ENCODE measurements at places on chromosomes 13 and 19.

DNA sequence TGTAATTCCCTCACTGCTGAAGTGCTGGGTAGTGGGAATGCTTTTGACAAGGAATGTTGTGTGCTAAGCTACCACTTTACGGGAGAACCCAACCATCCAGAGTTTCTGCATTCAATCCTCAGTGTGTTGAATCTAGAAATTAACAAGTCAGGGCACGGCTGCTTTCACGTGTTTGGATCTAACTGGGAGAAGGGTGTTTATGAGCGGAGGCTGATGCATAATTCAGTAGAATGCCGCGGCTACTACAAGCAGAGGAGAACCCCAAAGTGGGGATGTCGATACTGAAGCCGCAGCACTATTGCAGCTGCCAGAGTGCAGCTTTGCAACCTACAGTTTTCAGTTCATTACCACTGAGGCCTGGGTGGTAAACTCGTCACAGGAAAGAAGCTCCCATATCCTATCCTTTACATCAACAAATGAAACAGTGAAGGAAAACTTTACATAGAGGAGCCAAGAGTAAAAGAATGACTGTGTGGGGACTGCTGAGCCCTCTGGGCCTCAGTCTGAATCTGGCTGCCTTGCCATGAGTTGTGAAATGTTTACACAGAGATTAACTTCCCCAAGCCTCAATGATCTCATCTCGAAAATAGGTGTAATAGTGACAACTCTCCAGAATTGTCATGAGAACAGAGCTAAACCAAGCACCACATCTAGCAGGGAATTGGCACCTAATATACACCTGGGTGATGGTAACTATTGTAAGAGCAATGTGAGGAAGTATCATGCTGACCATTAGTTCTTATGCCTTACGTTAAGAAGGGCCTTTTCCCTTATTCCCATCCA, 531.7 kb downstream of the MYO16 start:
- DNase-seq = no peak

GRCh38 chr19:7417671-7418324, 69.1 kb downstream of the ARHGEF18 start:
- no peak for DNase-seq

GRCh38 chr19:40397568-40397906, 7.6 kb upstream of the HIPK4 start:
- no peak for DNase-seq

DNA sequence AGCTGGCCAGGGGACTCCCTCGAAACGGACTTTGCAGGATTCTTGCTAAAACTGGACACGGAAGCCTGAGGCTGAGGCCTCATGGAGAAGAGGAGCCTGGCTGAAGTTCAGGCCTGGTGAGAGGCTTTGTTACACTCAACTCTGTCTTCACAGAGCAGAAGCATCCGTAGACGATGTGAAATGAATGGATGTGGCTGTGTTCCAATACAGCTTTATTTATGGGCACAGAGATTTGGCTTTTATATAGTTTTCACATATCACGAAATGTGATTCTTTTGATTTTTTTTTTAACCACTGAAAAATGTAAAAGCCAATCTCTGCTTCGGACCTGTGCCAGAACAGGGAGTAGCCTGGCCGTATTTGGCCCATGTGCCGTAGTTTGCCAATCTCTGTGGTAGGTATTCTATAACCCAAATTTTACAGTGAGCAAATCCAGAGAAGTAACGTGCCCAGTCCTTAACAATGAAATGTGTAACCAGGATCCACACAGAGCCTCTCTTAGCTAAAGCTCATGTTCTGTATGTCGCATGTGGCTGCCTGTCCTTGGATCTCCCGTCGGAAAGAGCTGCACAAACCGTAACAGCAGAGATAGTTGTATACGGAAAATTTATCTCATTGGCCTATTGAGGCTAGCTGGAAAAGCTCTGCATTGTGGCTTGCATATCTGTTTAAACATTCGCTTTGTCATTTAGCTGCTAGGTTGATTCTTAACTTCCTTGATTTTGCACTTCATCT, 171.6 kb upstream of the RNF113B start:
- no peak for DNase-seq

DNA sequence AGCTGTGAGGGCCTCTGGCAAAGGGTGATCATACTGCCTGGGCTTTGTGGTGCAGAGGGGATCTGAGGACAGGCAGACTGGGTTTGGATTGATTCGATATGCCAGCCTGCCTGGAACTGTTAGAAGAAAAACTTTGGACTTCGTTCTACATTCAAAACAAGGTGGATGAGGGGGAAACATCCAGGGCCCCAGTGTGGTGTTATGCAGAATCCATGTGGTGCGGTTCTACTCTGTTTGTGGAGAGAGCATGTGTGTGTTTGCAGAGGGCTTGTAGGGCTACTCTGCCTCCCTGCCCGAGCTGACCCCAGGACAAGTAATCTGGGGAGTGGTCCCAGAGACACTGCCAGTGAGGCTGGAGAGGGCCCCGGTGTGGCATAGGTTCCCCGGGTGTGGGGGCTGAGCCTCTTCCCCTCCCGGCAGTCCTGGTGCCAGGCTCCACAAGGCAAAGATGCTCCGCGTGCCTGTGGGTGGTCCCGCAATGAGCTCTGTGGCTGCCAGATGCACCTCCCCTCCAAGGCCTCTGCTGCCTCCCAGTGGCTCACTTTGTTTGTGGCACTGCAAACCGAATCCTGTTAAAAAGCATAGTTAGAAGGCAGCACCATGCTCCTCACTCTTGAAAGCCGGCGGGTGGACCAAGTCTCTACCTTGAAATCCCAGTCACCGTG, 22.3 kb upstream of the TFDP1 start:
- DNase-seq = peak; percentile 84

- DNase-seq = no peak
These were observed 2.6 kb upstream of the NAT14 start for GRCh38 chr19:55482156-55482961.

GRCh38 chr19:41706741-41707501, 1.5 kb upstream of the CEACAM5 start:
- DNase-seq = peak; percentile 92

GRCh38 chr13:84294576-84294975, 412.3 kb upstream of the SLITRK1 start:
- DNase-seq = no peak

DNA sequence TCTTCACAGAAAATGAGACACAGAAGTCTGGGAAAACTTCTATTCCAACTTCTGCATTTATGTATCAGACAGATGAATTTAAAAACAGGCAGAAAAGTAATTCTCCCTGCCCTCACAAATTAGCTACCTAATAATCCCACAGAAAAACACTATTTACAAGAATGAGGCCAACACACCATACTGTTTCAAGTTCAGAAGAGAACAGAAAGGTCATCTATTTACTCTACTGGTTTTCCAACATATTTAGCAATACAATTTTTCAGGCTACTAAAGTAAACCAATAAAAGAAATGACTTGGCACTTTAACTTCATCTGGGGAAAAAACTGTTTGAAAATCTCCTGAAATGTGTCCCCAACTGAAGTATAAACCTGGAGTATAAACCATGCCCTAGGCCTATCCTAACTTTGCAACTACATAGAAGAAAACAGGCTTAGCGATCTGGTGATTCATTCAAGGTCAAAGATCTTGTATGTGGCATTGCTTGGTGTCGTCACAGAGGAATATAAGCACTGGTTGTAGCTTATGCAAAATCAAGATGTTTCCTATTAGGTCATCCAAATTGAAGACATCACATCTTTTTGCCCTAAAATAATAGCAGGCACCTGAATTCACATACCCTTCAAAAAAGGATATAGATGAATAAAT, 20.1 kb upstream of the EBPL start:
- DNase-seq = no peak

GRCh38 chr13:113091211-113091771, 14.3 kb upstream of the F7 start:
- DNase-seq = no peak

- DNase-seq = no peak
These were observed 16.4 kb downstream of the DIAPH3 start for GRCh38 chr13:60147361-60147760.

DNA sequence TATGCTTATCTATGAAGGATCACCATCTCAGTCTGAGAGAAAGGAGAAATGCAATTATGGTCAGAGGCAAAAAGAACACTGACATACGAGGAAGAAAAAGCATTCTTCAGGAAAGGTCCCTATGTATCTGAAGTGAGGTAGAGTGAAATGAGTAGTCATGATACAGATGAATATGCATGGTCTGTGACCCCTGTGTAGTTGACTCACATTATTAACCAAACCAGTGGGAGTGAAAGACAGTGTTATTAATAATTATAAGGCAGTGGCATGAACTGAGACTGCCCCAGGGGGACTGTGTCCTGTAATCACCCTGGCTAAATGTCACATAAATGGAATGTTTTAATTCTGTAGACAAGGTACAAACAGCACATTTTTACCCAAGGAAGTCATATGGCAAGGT, 1320.2 kb upstream of the PCDH9 start:
- DNase-seq = no peak

DNA sequence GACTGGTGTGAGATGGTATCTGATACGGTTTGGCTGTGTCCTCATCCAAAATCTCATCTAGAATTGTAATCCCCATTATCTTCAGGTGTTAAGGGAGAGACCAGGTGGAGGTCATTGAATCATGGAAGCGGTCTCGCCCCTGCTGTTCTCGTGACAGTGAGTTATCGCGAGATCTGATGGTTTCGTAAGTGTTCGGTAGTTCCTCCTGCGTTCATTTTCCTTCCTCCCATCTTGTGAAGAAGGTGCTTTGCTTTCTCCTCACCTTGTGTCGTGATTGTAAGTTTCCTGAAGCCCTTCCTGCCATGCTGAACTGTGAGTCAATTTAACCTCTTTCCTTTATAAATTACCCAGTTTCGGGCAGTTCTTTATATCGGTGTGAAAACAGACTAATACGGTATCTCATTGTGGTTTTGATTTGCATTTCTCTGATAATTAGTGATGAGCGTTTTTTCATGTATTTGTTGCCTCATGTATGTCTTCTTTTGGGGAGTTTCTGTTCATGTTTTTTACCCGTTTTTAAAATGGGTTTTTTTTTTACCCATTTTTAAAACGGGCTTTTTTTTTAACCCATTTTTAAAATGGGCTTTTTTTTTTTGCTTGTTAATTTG, 102.8 kb upstream of the SLC10A2 start:
- DNase-seq = no peak

- no peak for DNase-seq
These were observed 334.7 kb downstream of the IRS2 start for GRCh38 chr13:109451726-109452125.

GRCh38 chr19:34484328-34484727, 2.8 kb downstream of the WTIP start:
- no peak for DNase-seq

DNA sequence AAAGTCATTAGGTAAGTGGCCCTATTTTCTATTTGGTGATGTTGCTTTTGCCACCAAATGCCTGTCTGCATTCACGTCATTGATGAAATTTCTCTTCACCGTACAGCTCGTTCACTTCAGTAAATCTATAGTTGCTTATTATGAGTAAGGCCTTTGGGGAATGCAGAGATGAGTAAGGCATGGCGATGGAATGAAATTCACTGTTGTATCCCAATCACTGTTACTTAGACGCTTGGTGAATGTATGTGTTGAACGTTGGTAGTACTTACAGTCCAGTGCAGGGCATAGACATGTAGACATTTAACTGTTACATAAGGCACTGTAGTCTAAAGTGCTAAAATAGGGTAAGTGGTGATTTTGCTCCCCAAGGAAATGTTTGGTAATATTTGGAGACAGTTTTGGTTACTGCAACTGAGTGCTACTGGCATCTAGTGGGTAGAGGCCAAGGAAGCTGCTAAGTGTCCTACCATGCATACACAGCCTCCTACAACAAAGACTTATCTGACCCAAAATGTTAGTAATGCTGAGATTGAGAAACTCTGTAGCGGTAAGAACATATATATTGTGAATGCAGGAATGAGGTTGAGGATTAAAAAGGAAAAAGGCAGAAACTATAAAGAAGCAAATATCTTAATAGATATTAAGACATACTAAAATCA, 5.8 kb downstream of the AKAP11 start:
- DNase-seq = no peak

GRCh38 chr19:2026770-2027169, 11.3 kb upstream of the BTBD2 start:
- DNase-seq = no peak

DNA sequence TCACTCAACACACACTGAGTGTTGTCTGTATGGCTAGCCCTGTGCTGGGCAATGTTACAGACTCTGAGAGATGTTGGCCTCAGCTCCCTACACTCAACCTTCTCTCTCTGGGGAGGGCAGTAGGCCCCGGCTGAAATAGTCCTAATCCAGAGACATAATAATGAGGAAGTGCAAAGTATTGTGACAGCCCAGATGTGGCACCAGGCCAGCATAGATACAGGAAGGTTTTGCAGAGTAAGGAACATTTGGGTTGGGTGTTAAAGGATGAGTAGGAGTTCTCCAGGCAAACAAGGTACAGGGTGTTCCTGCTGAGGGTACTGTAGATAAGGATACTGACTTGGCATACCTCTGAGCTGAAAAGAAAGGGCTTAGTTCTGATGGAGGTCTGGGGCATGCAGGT, 2.4 kb downstream of the LIN7B start:
- DNase-seq = no peak

DNA sequence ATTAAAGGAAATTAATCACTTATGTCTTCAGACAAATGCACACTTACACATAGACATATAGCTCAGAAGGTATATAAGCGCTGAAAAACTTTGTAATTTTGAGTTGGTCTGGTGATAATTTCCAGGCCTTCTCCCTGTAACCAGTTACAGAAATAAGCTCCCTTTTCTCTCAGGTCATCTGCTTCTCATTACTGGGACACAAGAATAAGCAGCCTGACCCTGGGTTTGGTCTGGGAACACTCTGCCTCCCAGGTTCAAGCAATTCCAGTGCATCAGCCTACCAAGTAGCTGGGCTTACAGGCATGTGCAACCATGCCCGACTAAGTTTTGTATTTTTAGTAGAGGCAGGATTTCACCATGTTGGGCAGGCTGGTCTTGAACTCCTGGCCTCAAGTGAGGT, 274.5 kb downstream of the LMO7 start:
- no peak for DNase-seq

GRCh38 chr13:37442996-37443395, 155.6 kb downstream of the POSTN start:
- DNase-seq = no peak

GRCh38 chr19:5341448-5341820, 822 bp upstream of the PTPRS start:
- DNase-seq = no peak

DNA sequence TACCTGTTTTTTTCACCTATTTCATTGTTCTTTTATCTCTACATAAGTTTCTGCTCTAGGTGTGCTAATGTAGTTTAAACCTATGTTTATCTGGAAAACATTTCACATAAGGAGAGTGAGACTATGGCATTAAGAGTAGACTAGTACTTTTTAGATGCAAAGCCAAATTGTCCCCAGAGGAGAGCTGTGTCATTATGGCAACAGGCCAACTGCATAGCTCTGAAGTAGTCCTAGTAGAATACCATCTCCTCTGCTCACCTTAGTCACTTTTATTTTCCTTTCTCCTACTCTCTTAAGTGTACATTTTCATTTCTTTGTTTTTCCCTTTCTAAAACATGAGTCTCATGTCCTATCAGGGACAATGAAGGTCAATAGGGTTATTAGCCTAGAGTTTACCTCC, 123.1 kb downstream of the ITGBL1 start:
- no peak for DNase-seq

- no peak for DNase-seq
These were observed 3.6 kb downstream of the IFT88 start for GRCh38 chr13:20570517-20570916.

Measured in D341Med (cell line).